Stimulated activated CD4-positive, alpha-beta T cell treated with anti-CD3 and anti-CD28 coated beads, Interleukin-4, amount 100 ng/mL, for 4 hours (primary cell): ENCODE measurements at places on chromosomes 4 and X.

DNA sequence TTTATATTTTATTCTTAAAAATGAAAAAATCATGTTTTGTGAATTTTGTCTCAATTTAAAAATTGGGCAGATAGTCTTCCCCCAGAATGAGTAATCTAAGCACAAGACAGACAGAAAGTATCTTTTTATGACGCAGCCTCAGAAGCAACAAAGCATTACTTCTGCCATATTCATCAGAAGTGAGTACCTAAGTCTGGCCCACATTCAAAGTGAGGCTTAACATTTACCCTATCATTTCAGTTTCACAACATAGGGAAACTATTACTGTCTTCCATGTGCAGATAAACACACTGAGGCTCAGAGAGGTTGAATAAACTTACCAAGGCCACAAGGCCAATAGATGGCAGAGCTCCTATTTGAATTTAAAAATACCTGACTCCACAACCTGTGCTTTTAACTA, 4.4 kb upstream of the PRDX4 start:
- no peak for DNase-seq

- no peak for DNase-seq
Measured at GRCh38 chr4:103774326-103774825, 54.6 kb upstream of the TACR3 start.

GRCh38 chr4:43778187-43778915, 670.3 kb downstream of the KCTD8 start:
- DNase-seq, result no peak

DNA sequence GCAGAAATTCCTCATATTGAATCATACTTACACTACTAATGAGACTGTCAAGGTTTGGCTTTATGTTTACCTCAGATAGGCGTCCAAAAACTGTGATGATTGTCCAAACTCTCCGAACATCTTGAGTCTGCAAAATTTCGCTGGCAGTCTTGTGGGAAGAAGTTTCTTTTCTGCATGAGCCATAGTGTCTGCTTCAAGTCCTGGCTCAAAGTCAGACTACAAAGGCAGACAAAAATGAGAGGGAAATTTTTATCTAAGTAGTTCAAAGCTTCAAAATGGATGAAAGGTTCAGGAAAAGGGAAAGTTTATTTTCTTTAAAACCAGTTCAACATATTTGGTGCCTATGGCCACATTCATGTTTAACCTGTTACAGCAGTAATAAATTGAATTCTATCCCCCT, 40.7 kb downstream of the PALLD start:
- DNase-seq, result no peak

DNA sequence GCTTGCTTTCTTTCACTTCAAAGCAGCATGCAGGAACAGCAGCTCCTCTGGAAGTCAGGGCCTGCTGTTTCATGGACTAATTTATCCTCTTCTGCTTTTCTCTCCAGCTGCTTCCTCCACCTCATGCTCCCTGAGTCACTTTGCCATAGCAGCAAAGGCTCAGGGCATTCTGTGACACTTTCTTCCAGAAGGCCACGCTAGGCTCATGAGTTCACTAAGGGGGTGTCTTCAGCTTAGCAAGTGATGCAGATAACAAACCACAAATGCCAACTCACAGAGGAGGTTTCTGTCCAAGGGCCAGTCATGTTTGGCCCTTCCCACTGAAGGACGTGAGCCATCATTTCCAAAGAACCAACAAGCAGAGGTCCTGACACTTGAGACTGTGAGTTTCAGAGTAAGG, 200.2 kb downstream of the ADGRA3 start:
- no peak for DNase-seq

GRCh38 chr4:117654079-117654478, 380.2 kb upstream of the NDST3 start:
- no peak for DNase-seq

GRCh38 chrX:122641826-122642225, 542.3 kb upstream of the GRIA3 start:
- no peak for DNase-seq

DNA sequence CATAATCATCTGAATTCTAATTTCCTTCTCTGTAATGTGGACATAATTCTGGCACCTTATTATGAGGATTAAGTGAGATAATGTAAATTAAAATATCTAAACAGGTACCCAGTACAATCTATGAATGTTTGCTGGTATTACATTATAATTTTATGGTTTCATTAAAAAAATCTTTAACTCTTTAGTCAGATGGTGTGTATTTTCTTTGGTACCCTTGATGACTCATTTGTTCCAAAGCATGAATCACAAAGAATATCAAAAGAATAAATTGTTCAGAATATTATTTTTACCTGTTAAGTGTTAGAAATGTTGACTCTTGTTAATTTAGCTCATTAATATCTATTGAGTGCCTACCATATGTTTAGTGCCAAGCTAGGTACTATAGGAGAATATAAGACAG, 74.3 kb downstream of the SNX25 start:
- no peak for DNase-seq

- DNase-seq, result no peak
Measured at GRCh38 chr4:123288309-123289025, 108.1 kb upstream of the SPRY1 start.

- no peak for DNase-seq
Measured at GRCh38 chr4:3199653-3200422, 49.1 kb upstream of the MSANTD1 start.

- DNase-seq, result no peak
Measured at GRCh38 chrX:45198301-45198700, 2.4 kb downstream of the DIPK2B start.

DNA sequence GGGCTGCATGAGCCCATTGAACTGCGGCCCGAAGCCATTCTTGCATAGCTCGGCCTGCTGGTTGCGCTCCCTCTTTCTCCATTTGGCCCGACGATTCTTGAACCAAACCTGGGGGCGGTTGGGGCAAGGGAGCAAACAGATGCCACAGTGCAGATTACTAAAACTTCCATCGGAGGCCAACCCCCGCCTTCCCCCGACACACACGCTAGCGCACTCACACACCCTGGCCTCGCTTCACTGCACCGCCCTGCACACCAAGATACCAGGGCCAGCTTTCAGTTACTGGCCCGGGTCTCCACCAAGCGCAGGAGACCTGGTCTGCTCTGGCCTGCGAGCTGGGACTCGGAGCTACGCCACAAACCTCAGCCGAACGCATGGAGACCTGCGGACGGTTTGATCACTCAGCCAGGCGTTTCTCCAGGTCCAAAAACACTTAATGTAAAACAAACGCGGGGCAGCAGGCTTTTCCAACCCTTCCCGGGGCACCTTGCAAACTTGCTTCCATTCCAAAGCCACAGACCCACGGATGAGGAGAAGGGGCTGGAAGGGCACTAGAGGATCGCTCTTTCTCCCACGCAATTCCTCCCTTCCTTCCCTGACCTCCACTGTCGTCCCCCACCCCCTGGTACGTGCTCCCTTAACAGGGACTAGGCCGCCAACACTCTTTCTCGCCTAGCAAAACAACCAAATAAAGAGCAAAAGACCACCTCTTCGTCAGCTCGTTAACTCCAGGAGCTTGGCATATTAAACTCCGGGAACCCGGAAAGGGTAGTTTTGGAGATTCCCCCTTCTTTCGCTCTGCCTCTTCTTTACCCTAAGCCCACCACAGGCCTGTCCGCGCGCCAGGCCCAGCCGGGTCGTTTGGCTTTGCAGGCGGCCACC, 4.1 kb downstream of the PITX2 start:
- DNase-seq, result no peak

DNA sequence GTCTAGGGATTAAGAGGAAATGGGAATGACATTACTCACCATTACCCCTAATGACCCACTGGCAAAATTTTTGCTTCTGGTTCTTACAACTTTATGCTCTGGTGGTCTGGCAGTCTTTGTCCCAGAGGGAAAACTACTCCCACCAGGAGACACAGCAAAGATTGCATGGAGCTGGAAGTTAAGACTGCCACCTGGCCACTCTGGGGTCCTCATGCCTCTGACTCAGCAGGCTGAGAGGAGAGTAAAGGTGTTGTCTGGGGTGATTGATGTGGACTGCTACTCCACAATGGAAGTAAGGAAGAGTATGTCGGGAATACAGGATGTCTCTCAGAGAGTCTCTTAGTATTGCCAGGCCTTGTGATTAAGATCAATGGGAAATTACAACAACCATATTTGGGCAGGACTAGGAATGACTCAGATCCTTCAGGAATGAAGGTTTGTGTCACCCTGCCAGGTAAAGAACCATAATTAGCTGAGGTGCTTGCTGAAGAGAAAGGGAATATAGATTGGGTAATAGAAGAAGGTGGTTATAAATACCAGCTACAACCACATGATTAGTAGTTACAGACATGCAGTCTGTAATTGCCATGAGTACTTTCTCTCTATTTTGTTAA, 215.5 kb downstream of the GPAT3 start:
- no peak for DNase-seq

DNA sequence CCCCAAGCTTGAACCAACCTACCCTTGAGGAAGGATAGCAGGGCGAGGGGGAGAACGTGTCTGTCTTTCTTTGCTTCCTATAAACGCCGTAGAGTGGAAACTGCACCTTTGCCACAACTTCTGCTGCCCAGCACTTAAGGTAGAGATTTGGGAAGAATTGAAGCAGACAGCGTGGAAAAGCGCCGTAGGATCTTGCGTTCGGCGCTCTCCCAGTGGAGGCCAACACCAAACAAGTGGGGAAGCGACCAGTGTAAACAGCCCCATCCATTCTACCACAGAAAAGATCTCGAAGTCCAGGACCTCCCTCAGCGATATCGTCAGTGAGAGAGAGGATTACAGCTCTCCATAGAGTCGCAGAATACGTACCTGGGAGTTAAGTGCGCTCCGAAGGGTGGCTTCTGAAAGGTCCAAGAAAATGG, 3.9 kb upstream of the NKX6-1 start:
- no peak for DNase-seq

DNA sequence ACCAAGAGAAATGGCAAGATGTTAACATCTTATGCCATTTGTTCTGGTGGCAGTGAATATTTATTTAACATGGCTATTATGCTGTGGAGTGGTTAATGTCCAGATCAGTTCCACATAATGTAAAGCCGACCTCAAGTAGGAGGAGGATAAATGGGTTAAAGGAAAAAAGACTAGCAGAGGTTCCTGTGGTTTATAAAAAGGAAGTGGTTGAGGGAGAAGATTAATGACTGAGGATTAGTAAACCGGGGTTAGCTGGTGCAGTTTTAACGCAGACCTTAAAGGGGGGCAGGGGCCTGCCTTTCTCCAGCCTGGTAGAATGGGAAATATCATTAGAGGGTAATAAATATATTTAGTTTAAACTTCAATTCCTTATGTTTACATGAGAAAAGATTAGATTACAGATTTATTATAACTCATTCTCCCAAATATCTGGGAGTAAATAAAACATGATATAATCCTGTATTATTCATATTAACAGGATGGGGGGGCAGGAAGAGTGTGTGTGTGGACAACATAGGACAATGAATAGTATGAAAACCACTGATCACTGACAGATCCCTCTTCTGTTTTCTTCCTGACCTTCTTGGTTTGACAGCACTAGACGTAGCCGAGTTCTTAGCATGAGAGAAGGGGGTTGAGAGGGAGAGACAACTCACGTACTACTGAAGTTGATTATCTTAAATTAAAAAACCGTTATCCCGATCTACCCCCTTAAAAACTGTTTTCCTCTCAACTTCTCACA, 124.1 kb upstream of the LIMCH1 start:
- no peak for DNase-seq

- DNase-seq, result no peak
Measured at GRCh38 chrX:19864736-19865135, 22.7 kb downstream of the SH3KBP1 start.

DNA sequence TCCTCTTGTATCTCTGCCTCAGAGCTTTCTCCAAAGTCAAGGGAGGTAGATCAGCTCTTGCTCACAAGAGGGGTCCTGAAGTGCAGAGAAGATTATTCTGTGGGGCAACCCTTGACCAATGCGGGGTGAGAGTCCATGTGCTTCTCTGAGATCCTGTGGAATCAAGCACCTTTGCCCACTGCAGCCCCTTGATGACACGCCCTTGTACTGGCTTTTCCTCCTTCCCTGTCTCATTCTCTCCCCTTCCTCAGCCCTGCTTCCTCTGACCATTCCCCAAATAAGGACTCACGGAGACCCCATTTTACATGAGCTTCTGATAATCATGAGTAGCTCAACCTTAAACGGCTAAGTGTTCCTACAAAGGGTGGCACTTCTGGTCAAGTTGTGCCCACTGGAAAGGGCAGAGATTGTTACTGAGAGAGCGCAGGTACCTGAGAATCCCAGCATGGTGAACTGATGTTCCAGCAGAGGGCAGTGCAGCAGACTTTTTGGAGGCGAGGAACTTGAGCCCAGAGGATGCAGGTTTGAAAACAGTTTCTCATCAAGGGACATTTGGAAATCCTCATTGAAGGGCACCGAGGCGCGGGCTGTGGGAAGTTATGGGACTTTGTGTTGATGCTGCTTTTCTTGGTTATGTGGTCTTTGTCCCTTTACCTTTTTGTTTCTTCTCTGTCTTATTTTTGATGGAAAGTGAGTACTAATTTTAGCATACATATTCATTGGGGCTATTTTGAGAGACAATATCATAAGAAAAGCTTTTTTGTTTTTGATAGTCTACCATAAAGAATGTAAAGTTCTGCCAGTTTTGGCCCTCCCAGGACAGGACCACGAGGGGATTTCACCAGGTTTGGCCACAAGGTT, 201.3 kb downstream of the RBM46 start:
- DNase-seq, result peak; percentile 7

DNA sequence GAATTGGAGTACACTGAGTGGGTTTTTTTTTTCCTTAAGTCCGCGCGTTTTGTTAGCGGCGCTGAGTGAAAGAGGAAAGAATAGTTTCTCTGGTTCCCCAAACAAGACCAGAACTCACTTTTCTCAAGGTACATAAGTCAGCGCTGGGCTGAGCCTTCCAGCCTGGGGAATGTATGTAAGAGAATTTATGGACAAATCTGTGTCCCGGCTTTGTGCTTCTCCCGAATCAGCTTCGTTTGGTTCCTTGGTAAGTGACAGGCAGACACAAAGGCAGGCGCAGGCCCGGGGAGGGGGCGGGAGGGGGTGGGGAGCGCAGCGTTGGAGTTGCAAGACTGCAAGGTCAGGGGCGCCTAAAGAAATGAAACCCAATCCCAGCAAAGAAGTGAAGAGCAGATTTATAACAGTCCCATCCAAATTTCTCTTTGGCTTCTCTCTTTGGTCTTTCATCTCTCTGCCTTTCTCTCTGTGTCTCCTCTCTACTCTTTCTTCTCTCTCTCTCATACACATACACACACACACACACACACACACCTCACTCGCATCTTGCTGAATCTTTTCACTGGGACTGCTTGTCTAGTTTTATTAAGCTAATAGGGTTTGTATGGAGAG, 981 bp downstream of the TET2 start:
- peak; percentile 37 for DNase-seq

DNA sequence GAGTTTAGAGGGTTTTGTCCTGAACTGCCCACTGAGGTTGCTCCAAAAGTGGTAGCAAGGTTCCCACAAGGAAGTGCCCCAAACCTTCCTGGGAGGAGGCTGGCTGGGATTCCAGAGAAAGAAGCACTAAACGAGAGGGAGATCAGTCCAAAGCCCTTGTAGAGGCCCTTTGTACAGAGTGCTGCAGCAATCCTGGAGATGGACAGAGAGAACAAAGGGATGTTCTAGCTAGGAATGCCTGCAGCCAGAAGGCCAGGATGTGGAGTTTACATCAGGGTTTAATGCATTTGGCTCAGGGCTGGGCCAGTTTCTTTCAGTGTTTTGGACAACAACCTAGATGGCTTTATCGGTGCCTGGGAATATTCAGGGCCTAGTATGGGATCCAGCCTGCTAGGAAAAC, 2155.1 kb upstream of the AGA start:
- no peak for DNase-seq

GRCh38 chr4:40412866-40413795, 78.0 kb downstream of the CHRNA9 start:
- no peak for DNase-seq
